ENCODE measurements at places on chromosomes 1 and 21.
A peak's percentile ranks its signal among the peaks of the same experiment; 100 is the strongest.

DNA sequence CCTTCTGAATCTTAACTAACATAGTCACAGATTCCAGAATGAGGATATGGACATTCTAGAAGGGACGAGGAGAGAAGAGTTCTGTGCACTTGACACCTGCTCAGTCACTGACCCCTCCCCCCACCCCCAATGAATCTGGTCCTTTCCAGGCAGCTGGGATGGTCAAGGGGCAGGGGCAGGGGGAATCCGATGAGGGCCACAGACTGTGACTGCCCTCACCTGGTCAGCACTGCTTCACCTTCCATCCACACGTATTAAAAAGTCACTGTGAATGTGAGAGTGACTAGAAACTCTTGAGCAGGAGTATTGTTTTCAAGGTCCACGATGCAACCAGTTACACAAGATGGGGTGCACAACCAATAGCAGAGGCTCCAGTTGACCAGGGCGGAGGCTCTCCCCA lies 9.5 kb upstream of the PRAMEF12 start:
- H3K27ac ChIP-seq, result no peak overlapping the region
- no peak overlapping the region for H3K4me3 ChIP-seq
- no peaks in the 10 kb centered on the region for H3K36me3 ChIP-seq
- peaks cover 20% of the 10 kb centered on the region for H3K27me3 ChIP-seq
- no peak for DNase-seq

- no peak for DNase-seq
- no peak overlapping the region for H3K4me3 ChIP-seq
- H3K36me3 ChIP-seq, result no peaks in the 10 kb centered on the region
These were observed 74.6 kb upstream of the GADD45A start for GRCh38 chr1:67610450-67610849.

- peaks cover 16% of the 10 kb centered on the region for H3K27me3 ChIP-seq
- no peak overlapping the region for H3K27ac ChIP-seq
- no peaks in the 10 kb centered on the region for H3K36me3 ChIP-seq
- H3K4me1 ChIP-seq, result no peaks in the 10 kb centered on the region
- H3K4me3 ChIP-seq, result no peak overlapping the region
- no peak for DNase-seq
These were observed 404.3 kb downstream of the MATN1 start for GRCh38 chr1:30318864-30319718.

- no peaks in the 10 kb centered on the region for H3K27me3 ChIP-seq
- peak overlapping the region; percentile 34 for H3K27ac ChIP-seq
- peaks cover 8% of the 10 kb centered on the region for H3K36me3 ChIP-seq
- H3K4me3 ChIP-seq, result no peak overlapping the region
- peaks cover 3% of the 10 kb centered on the region for H3K4me1 ChIP-seq
- DNase-seq, result no peak
These were observed 11.9 kb downstream of the PIGV start for GRCh38 chr1:26799479-26800142.

- peaks cover 8% of the 10 kb centered on the region for H3K4me1 ChIP-seq
- H3K27ac ChIP-seq, result no peak overlapping the region
- no peak overlapping the region for H3K4me3 ChIP-seq
- H3K27me3 ChIP-seq, result peaks cover 11% of the 10 kb centered on the region
These were observed 17.9 kb upstream of the KANK4 start for GRCh38 chr1:62336995-62337705.

DNA sequence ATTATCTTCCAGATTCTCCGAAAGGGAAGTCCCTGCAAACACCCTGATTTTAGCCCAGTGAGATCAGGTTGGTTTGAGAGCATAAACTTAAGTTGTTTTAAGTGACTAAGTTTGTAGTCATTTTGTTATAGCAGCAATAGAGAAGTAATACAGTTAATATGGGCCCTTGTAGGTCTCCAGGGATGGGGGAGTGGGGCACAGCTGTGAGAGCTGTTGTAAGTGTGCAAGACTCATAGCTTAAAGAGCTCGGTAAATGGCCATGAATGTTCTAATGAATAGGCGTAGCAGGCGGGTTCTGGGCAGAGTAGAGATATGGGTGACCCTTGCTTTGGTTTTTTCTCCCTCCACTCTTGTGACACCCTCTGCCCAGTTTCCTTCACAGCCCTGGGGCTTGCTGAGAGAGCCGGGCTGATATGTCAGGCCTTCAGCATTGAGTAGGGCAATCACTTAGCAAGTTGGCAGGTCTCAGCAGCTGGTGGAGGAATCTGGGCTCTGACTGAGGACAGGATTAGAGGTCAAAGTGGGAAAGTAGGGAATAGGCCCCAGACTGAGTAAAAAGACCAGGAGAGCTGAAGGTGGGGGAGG lies 16.0 kb upstream of the ID3 start:
- H3K27me3 ChIP-seq, result no peaks in the 10 kb centered on the region
- no peak overlapping the region for H3K4me3 ChIP-seq
- H3K4me1 ChIP-seq, result peaks cover 30% of the 10 kb centered on the region
- no peaks in the 10 kb centered on the region for H3K36me3 ChIP-seq

DNA sequence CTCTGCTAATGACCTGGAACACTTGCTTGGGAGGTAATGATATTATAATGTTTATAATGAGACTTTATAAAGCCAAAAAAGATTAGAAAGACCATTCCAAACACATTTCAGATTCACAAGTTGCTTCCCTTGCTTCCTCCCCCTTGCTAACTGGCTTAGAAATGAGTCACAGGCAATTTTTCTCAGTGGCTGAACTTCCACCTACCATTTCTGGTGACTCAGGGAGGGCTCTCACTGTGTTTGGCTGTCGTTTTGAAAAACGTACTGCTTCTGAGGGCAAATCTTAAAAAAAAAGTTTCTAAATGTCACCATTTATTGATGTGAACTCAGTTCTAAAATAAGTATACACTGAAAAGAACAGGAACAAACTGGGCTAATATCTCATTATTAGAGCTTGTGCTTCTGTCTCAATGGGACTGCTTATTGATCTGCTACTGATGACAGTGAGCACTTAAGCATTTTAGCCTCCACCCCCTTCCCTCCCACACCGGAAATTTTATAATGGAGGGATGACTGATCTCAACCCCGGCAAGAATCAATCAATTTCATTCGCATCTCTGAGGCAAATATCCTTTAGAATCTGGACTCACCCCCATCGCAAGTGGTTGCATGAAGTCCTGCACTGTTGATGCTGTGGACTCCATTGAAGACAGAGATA lies 278.3 kb downstream of the KCTD3 start:
- H3K4me1 ChIP-seq, result no peaks in the 10 kb centered on the region
- H3K27me3 ChIP-seq, result no peaks in the 10 kb centered on the region
- no peak for DNase-seq
